Cerebellar nuclear complex (tissue), 1 donor: ENCODE measurements at places on chromosomes 13 and 19.

DNA sequence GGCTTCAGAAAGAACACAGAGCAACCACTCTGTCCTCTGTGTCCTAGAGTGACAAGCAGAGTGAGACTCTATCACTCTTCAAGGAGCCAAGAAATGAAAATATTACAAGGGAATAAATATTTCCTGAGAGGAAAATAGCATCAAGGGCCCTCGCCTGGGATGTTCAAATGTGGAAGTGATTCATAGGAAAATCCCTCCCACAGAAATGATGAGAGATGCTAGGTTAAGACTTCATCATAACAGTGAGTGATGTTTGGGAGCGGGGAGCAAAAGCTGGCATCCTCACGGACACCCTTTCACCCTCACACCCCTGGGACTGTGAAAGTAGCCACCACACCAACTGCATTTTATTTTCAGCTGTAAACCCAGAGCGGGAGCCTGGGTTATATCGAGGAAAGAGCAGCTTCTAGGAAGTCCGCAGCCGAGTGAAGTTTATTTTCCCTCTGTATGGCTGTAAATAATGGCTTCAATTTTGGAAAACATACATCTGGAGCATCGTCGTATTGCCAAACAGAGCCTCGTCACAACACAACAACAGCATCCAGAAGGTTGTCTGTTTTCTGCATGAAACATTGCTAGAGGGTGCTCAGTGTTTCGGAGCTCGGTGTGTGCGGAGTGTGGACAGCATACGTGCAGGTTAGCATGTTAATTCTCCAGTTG is 54.8 kb downstream of the DLEU7 start:
- no peak for DNase-seq

GRCh38 chr13:101053301-101054093 is 362.8 kb downstream of the NALCN start:
- no peak for DNase-seq

DNA sequence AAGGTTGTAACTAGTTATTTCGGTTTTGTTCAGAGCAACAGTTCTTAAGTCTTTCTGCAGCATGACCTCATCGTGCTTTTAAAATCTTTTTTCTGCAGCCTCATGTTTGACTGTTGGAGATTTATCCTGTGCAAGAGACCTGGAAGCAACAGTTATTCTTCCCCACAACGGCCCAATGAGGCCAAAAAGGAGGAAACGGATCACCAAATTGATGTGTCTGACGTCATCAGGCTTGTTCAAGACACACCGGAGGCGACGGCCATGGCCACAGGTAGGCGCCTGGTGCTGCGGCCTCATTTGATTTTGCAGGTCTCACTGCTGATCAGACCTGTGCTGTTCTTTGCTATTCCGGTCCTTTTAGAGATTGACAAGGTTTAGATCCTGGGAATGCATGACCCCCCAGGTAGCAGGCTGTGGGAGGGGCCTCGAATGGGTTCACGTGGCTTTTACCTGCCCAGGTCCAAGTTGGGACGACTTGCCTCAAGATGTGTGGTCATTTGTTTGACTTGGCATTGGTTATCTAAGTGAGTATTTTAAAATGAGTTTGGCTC is 66.8 kb upstream of the MCF2L start:
- no peak for DNase-seq

- no peak for DNase-seq
Measured at GRCh38 chr13:100542826-100543156, 45.8 kb downstream of the GGACT start.

DNA sequence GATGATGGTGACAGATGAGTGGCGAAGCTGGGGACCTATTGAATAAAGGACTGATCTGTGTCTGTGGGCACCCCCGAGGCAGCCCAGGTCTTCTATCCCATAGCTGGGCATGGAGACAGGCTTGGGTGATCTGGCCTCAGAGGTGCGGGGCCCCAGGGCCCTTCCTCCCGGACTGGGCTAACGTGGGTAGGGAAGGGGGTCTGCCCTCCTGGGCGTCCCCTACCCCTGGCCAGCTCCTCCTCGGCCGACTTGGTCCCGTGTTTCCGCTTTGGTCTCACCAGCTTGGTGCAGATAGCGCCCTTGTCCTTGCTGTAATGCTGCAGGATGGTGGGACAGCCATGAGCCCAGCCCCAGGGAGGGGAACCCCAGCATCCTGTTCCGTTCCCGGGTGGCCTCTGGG is 3.3 kb downstream of the MATK start:
- DNase-seq = no peak

- no peak for DNase-seq
Measured at GRCh38 chr19:40502081-40502480, 35.3 kb downstream of the SPTBN4 start.
